Hypothalamus (tissue), 51 donors: ENCODE measurements at places on chromosomes 5 and 9.

GRCh38 chr5:77426670-77427069 lies 65.4 kb downstream of the WDR41 start:
- DNase-seq = no peak

GRCh38 chr5:170747357-170747756 lies 36.2 kb upstream of the GABRP start:
- DNase-seq = no peak

GRCh38 chr5:115626445-115626823 lies 598 bp upstream of the TMED7 start:
- no peak for DNase-seq

GRCh38 chr5:150291388-150292385 lies 2.1 kb upstream of the CAMK2A start:
- no peak for DNase-seq

GRCh38 chr5:123098767-123099513 lies 9.9 kb downstream of the PRDM6 start:
- DNase-seq = no peak

GRCh38 chr9:37650873-37651768 lies at the start of gene FRMPD1:
TSS of gene FRMPD1 (plus strand) at chr9:37650954. CDS start at chr9:37692642, 41,688 bp downstream.
- no peak for DNase-seq

- DNase-seq = no peak
Measured at GRCh38 chr5:14025569-14026286, 81.2 kb upstream of the DNAH5 start.

GRCh38 chr5:132484391-132484725 lies 6.2 kb downstream of the IRF1 start:
- no peak for DNase-seq

GRCh38 chr9:96460470-96460869 lies 10.5 kb downstream of the HABP4 start:
- DNase-seq = no peak

- DNase-seq = no peak
Measured at GRCh38 chr9:108077556-108077955, 588.0 kb upstream of the KLF4 start.

DNA sequence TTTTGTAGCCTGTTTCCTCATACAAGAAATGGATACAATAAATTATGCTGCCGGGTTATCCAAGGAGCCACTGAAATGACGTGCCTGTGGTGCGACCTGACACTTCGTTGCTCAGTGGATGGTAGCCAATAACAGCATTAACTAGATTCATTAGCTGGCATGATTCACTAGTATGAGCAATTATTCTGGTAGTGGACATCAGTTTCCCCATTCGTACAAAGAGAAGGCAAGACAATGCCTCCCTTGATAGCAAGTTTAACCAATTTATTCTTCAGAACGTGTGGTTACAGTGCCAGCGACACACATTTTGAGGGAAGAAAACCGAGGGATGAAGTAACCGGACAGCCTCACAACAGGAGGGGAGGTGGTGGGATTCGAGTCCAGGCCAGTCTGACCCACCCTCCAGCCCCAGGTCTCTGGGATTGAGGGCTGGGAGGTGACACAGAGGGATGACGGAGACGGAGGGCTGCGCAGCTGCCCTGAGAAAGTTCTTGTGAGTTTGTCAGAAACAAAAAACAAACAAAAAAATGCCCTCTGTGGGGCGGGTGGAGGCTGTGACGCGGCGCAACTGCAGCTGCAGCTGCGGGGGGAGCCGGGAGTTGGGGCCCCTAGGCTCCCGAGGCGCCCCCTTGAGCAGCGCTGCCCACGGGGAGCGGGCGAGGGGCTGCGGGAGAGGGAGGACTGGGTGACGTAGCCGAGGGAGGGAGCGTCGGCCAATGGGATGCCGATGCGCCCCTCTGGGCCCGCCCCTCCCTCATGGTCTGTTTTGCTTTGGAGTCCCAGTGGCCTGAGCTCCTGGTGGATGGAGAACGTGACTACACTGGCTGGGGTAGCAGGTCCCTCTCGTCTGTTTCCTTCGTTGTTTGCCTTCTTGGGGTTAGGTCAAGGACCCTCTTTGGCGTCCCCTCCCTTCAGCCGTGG lies 10.9 kb downstream of the LHX2 start:
- no peak for DNase-seq
